ENCODE measurements at places on chromosomes 13 and 19. TPM values are rescaled to one million over a fixed set of nuclear protein-coding genes. Genes with fewer than 3 reads are reported as not detected.

Gene TTYH1
- total RNA-seq, result 0.27 TPM

Gene CGB8
- 3.5 TPM for total RNA-seq

Gene CD209
- not detected for total RNA-seq

Gene KLK15
- not detected for total RNA-seq

Gene RAX2
- total RNA-seq, result not detected

Gene ANKLE1
- total RNA-seq, result 0.28 TPM

Gene SSC5D
- 0.45 TPM for total RNA-seq

Gene PAN3
- 6.7 TPM for total RNA-seq

Gene ALG5
- 38.5 TPM for total RNA-seq

Gene CEACAM8
- not detected for total RNA-seq

Gene ZNF541
- total RNA-seq, result not detected

Gene XRCC1
- 33.6 TPM for total RNA-seq

Gene APOC4
- total RNA-seq, result not detected

Gene GPR12
- not detected for total RNA-seq
